ENCODE measurements at places on chromosomes 7 and 10.

GRCh38 chr10:132630666-132631337 is 93.2 kb downstream of the INPP5A start:
- peak; percentile 64 for DNase-seq
- H3K36me3 ChIP-seq = no peaks in the 10 kb centered on the region
- peak overlapping the region; percentile 82 for H3K27ac ChIP-seq
- H3K27me3 ChIP-seq = no peaks in the 10 kb centered on the region
- no peak overlapping the region for H3K4me3 ChIP-seq

GRCh38 chr10:111127081-111127848 is 50.4 kb downstream of the ADRA2A start:
- H3K36me3 ChIP-seq = no peaks in the 10 kb centered on the region
- no peak overlapping the region for H3K4me3 ChIP-seq
- H3K4me1 ChIP-seq = no peaks in the 10 kb centered on the region
- no peaks in the 10 kb centered on the region for H3K27me3 ChIP-seq
- no peak overlapping the region for H3K27ac ChIP-seq
- no peak for DNase-seq

DNA sequence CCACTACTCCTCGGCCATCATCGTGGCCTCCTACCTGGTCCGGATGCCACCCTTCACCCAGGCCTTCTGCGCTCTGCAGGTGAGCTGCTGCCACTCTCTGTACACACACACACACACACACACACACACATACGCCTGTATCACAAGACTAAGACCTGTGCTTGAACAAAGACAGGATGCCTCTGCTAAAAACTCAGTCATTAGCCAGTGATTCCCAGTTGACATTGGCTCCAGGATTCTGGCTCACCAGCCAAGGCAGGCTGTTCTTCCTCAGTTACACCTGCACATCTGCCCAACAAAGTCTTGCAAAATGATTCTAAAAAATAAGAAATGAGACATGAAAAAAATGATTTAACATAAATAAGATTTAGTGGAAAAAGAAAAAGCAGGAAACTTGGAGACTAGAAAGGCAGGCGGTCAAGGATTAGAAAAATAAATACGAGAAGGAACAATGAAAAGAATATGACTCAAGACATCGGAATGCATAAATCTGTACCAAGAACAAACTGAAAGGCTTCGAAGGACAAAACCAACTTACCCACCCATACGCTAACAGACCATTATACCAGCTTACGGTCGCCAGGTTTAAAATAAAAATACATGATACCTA is 7.4 kb upstream of the LRRC18 start:
- no peaks in the 10 kb centered on the region for H3K4me1 ChIP-seq
- no peak for DNase-seq
- H3K27me3 ChIP-seq = no peaks in the 10 kb centered on the region
- no peak overlapping the region for H3K27ac ChIP-seq
- H3K4me3 ChIP-seq = no peak overlapping the region
- H3K36me3 ChIP-seq = no peaks in the 10 kb centered on the region

DNA sequence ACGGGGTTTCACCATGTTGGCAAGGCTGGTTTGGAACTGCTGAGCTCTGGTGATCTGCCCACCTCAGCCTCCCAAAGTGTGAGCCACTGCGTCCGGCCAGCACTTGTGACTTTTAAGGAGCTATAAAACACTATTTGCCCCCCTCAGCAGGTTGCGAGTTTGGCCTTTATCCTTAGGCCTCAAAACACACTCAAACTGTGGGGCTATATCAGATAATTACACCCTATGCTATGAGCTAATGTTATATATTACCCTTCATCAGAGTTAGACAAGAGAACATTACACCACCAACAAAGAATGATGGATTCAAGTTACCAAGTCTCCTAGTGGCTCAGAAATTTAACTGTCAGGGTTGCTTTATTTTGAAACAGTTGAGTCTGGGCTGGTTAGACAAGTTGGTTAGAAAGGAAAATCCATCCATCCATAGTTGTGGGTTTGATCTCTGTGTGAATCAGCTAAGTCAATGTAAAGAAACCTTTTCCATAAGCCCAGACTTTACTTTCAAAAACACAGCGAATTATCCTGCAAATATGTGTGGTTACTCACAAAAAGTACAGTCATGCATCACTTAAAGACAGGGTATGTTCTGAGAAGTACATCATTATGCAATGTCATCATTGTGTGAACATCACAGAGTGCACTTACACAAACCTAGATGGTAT is 115.8 kb downstream of the SEMA3D start:
- H3K4me1 ChIP-seq = no peaks in the 10 kb centered on the region
- H3K4me3 ChIP-seq = no peak overlapping the region
- DNase-seq = no peak
- no peaks in the 10 kb centered on the region for H3K27me3 ChIP-seq

- H3K27ac ChIP-seq = no peak overlapping the region
- H3K4me3 ChIP-seq = no peak overlapping the region
- DNase-seq = no peak
Measured at GRCh38 chr7:16531707-16532106, 5.1 kb downstream of the LRRC72 start.

- peak overlapping the region; percentile 90 for H3K4me3 ChIP-seq
- peak overlapping the region; percentile 98 for H3K27ac ChIP-seq
- H3K4me1 ChIP-seq = peaks cover 22% of the 10 kb centered on the region
- H3K27me3 ChIP-seq = no peaks in the 10 kb centered on the region
- H3K36me3 ChIP-seq = peaks cover 2% of the 10 kb centered on the region
Measured at GRCh38 chr10:18658271-18659124, 733 bp upstream of the ARL5B start.

DNA sequence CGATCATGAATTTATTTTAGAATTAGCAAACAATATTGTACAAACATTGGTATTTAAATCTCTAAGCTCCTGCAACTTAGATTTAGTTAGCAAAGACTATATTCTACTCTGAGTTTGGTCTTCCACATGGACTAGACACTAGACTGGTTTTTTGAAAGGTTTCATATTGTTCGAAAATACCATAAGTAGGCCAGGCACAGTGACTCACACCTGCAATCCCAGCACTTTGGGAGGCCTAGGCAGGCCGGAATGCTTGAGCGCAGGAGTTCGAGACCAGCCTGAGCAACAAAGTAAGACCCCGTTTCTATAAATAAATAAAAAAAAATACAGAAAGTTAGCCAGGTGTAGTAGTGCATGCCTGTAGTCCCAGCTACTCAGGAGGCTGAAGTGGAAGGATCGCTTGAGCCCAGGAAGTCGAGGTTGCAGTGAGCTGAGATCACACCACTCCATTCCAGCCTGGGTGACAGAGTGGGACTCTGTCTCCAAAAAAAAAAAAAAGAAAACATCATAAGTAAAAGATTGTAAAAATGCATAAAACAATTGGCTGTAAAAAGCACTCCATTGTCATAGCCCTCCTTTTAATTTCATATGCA is 73.1 kb downstream of the ABCC2 start:
- no peak overlapping the region for H3K4me3 ChIP-seq
- DNase-seq = no peak

- H3K4me3 ChIP-seq = no peak overlapping the region
- no peak for DNase-seq
- H3K27ac ChIP-seq = no peak overlapping the region
- H3K4me1 ChIP-seq = no peaks in the 10 kb centered on the region
Measured at GRCh38 chr10:130634816-130635215, 498.6 kb downstream of the GLRX3 start.

- H3K36me3 ChIP-seq = no peaks in the 10 kb centered on the region
- no peak overlapping the region for H3K27ac ChIP-seq
- DNase-seq = no peak
- no peaks in the 10 kb centered on the region for H3K4me1 ChIP-seq
- no peaks in the 10 kb centered on the region for H3K27me3 ChIP-seq
Measured at GRCh38 chr10:126207313-126207771, 180.9 kb downstream of the ADAM12 start.

DNA sequence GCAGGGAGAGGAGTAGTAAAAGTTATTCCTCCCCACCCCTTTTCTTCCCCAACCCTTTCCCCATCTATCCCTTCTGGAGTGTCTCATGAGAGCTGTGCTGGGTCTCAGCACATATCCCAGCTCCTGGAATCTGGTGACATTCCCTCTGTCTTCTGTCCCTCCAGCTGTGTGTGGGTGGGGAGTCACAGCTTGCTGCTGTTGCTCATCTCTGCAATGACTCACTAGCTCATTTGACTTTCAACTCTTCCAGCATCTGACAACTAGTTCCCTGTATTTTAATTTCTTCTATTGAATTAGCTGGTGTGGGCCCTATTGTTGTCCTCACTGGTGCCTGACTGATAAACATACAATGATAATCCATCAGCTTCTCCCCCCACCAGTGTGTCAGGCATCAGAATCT is 198.9 kb upstream of the AUTS2 start:
- no peak for DNase-seq
- H3K4me3 ChIP-seq = no peak overlapping the region
- H3K27me3 ChIP-seq = no peaks in the 10 kb centered on the region
- no peak overlapping the region for H3K27ac ChIP-seq
- no peaks in the 10 kb centered on the region for H3K36me3 ChIP-seq

DNA sequence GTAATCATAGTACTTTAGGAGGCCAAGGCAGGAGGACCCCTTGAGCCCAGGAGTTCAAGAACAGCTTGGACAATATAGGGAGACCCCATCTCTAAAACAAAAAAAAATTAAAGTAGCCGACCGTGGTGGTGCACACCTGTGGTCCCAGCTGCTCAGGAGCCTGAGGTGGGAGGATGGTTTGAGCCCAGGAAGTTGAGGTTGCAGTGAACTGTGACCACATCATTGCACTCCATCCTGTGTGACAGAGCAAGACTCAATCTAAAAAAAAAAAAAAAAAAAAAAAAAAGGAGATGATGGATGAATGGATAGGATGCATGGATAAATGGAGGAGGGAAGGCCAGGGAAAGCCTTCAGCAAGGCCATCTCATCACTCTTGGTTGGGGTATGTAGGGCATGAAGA is 33.4 kb upstream of the BMPR1A start:
- no peaks in the 10 kb centered on the region for H3K36me3 ChIP-seq
- H3K4me1 ChIP-seq = no peaks in the 10 kb centered on the region
- no peaks in the 10 kb centered on the region for H3K27me3 ChIP-seq
- no peak overlapping the region for H3K27ac ChIP-seq
- H3K4me3 ChIP-seq = no peak overlapping the region

GRCh38 chr10:2296179-2296891 is 559.0 kb upstream of the ADARB2 start:
- H3K27me3 ChIP-seq = no peaks in the 10 kb centered on the region
- H3K27ac ChIP-seq = no peak overlapping the region
- no peaks in the 10 kb centered on the region for H3K36me3 ChIP-seq

- no peaks in the 10 kb centered on the region for H3K4me1 ChIP-seq
- no peak overlapping the region for H3K4me3 ChIP-seq
- no peaks in the 10 kb centered on the region for H3K36me3 ChIP-seq
- peaks cover 9% of the 10 kb centered on the region for H3K27me3 ChIP-seq
Measured at GRCh38 chr7:128259131-128260061, 18.3 kb downstream of the LEP start.

- no peak overlapping the region for H3K4me3 ChIP-seq
- peak; percentile 30 for DNase-seq
- H3K4me1 ChIP-seq = peaks cover 3% of the 10 kb centered on the region
Measured at GRCh38 chr7:121081327-121081936, 92.9 kb downstream of the CPED1 start.
